PC-3 (cell line): ENCODE measurements at places on chromosomes 16 and 17. TPM values are rescaled to one million over a fixed set of nuclear protein-coding genes. Genes with fewer than 3 reads are reported as not detected.

Gene ANKRD40CL
- not detected in 2 replicates for total RNA-seq

Gene CDRT15L2
- not detected in 2 replicates for total RNA-seq

Gene FN3K
- 8.4 and 14.7 TPM in 2 replicates for total RNA-seq

Gene GINS2
- total RNA-seq = 24.8 and 28.7 TPM in 2 replicates

Gene PPP1R1B
- 2.9 and 3.1 TPM in 2 replicates for total RNA-seq

Gene EPN3
- total RNA-seq = 20.5 and 30.1 TPM in 2 replicates

Gene PRSS53
- total RNA-seq = 3.8 and 5.8 TPM in 2 replicates

Gene TPSG1
- not detected in 2 replicates for total RNA-seq

Gene LGALS9B
- not detected in 2 replicates for total RNA-seq

Gene PDIA2
- total RNA-seq = not detected in 2 replicates
